HFFc6 (cell line): ENCODE measurements at places on chromosomes 7 and 10. TPM values are rescaled to one million over a fixed set of nuclear protein-coding genes. Genes with fewer than 3 reads are reported as not detected.
A peak's percentile ranks its signal among the peaks of the same experiment; 100 is the strongest.

The PNLIPRP2 gene
- total RNA-seq, result not detected in 3 replicates

The ZNF777 gene
- 14.5 to 15.4 TPM (median 15.4 TPM) in 3 replicates for total RNA-seq

The STEAP1 gene
- 21.1 to 67.4 TPM (median 44.4 TPM) in 3 replicates for total RNA-seq

The CALHM3 gene
- not detected in 3 replicates for total RNA-seq

The RPEL1 gene
- total RNA-seq, result not detected in 3 replicates

The SYNPO2L gene
- total RNA-seq, result 1.5 and 3.6 TPM in 2 replicates

The LIPF gene
- total RNA-seq, result not detected in 3 replicates

The TRIL gene
- total RNA-seq, result not detected in 3 replicates

DNA sequence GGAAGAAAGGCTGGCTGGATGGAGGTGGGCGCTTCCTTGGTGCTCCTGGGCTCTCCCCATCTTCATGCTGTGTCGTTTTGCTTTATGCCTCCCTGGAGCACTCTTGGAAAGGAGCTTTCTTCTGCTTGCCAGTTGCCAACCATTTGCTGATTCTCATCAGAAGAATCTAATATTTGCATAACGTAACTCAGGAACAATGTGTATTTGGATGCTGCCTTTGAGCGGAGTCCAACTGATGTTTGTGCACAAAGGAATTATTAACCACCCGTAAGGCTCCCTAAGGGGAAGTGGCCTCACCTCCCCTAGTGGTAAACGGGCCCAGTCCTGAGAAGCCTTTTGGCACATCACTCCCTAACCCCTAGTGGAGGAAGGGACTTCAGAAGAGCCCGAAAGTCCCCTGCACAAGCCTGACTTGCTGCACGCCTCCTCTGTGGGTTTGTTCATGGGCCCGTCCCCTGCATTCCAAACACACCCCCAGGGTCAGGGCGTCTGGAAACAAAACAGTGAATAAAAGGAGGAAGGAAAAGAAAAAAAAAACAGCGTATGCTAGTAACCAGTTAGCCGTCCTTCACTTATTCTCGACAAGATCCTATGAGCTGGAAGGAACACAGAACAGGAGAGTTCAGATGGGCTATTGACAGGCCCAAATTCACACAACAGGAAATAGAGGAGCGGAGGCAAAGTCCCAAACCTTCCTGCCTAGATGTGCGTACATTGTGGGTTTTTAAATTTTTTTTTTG, 602.2 kb downstream of the LRMDA start:
- H3K36me3 ChIP-seq, result no peaks in the 10 kb centered on the region
- peaks cover 22% of the 10 kb centered on the region for H3K4me1 ChIP-seq
- H3K27ac ChIP-seq, result peak overlapping the region; percentile 56; the same call in 1 of the 2 replicates
- H3K4me3 ChIP-seq, result peak overlapping the region; percentile 64
- peaks cover 9% of the 10 kb centered on the region for H3K27me3 ChIP-seq
- peak; percentile 42 for DNase-seq

DNA sequence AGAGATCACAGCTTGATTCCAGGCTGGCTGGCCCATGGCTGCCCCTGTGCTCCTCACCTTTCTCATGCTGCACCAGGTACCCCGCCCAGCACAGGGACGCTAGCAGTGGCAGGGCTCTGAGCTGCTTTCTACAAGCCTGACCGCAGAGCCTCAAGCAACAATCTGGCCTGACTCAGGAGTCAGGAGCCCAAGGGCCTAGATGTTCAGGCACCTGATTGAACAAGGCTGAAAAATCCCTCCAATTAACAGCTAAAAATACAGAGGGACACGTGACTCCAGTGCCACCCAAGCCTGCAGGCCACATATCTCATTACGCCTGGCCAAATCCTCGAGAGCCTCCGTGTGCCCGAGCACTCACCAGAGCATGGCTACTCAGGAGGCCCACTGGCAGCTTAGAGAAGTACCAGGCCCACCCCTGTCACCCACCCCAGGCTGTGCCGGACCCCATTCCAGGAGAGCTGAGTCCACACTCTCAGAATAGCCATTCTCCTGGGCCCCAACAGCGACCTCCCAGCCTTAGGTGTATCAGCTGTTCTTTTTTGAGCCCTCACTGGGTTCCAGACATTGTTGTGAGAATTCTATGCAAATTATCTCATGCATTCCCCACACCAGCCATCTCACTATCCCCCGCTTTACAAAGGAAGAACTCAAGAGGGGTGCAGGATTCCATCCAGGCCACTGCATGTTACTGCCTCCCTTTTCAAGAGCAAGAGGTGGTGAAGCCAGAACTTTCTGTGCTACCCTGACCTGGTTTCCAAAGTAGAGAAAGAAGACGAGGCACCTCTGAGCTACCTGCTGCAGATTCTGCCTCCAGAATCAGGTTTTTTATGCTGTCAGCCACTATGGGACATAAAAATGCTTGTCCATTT, 98.3 kb downstream of the COL13A1 start:
- H3K4me1 ChIP-seq, result peaks cover 21% of the 10 kb centered on the region; the same call in 1 of the 2 replicates
- no peak overlapping the region for H3K27ac ChIP-seq
- DNase-seq, result no peak

DNA sequence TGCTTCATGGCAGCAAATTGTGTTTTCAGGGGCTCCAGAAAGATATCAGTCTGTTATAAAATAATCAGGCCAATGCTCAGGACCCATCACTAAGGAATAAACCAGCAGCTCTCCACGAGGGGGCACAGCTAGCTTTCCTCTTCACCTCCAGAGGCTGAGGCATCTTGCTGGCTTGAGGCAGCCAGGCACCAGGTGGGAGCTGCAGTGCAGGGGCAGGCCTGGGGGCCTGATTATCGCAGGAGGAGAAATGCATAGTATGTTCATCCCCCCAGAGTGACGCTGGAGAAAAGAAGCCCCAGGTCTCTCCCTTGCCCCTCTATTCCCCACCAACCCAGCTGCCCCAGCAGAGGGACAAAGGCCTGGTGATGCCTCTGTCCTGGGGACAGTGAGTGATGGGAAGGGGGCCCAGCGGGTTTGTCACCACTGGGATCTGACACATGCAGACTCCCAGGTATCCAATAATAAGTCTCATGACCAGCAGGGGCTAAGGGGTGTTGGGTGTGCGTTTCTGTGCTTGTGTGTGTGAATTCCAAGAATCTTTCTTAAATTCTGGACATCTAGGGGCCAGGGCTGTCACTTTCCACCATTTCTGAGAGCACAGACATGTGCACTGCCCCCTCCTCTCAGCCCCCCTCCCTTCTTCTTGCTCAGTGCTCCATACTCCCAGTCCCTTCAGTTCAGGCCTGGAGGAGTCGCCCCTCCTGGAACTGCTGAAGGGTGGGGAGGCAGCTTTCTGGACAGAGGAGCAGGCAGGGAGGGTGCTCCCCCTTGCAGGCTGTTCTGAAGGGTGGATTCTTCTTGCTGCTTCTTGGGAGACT, 128.1 kb upstream of the FAM20C start:
- peak; percentile 34 for DNase-seq
- no peak overlapping the region for H3K4me3 ChIP-seq
- peaks cover 7% of the 10 kb centered on the region for H3K27me3 ChIP-seq
- peaks cover 11% of the 10 kb centered on the region; the same call in 1 of the 2 replicates for H3K4me1 ChIP-seq

- H3K27ac ChIP-seq, result no peak overlapping the region
- DNase-seq, result no peak
- H3K36me3 ChIP-seq, result no peaks in the 10 kb centered on the region
- H3K4me1 ChIP-seq, result no peaks in the 10 kb centered on the region
These were observed 16.3 kb downstream of the PRKCQ start for GRCh38 chr10:6563731-6564130.

DNA sequence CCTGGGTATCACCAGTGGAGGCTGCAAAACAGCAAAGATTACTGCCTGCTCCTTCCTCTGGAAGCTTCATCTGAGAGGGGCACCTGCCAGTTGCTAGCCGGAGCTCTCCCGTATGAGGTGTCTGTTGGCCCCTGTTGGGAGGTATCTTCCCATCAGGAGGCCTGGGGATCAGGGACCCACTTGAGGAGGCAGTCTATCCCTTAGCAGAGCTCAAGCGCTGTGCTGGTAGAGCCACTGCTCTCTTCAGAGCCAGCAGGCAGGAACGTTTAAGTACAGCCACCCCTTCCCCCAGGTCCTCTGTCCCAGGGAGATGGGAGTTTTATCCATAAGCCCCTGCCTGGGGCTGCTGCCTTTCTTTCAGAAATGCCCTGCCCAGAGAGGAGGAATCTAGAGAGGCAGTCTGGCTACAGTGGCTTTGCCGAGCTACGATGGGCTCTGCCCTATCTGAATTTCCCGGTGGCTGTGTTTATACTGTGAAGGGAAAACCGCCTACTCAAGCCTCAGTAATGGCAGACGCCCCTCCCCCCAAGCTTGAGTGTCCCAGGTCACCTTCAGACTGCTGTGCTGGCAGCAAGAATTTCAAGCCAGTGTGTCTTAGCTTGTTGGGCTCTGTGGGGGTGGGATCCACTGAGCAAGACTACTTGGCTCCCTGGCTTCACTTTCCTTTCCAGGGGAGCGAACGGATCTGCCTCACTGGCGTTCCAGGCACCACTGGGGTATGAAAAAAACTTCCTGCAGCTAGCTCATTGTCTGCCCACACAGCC, 19.6 kb downstream of the SEMA3E start:
- H3K4me3 ChIP-seq, result no peak overlapping the region
- no peaks in the 10 kb centered on the region for H3K4me1 ChIP-seq
- DNase-seq, result no peak
- H3K36me3 ChIP-seq, result no peaks in the 10 kb centered on the region

- no peaks in the 10 kb centered on the region for H3K4me1 ChIP-seq
- H3K27me3 ChIP-seq, result no peaks in the 10 kb centered on the region
- peaks cover 5% of the 10 kb centered on the region; the same call in 1 of the 2 replicates for H3K36me3 ChIP-seq
These were observed 25.5 kb downstream of the ANLN start for GRCh38 chr7:36415144-36415543.

GRCh38 chr10:34347131-34347530, 468.0 kb downstream of the PARD3 start:
- DNase-seq, result no peak
- no peak overlapping the region for H3K4me3 ChIP-seq
- peaks cover 17% of the 10 kb centered on the region for H3K36me3 ChIP-seq
- H3K4me1 ChIP-seq, result peaks cover 29% of the 10 kb centered on the region

DNA sequence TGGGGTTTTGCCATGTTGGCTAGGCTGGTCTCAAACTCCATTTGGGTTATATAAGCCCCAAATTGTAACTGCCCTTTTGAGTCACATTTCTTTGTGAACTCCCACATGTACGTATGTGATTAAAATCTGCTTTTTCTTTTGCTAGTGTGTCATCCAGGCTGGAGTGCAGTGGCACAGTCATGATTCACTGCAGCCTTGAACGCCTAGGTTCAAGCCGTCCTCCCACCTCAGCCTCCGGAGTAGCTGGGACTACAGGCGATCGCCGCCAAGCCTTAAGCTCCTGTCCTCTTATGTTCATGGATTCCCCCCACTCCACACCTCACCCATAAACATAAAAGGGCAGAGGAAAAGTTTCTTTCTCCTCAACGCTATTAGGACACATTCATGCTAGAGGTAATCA, 4.4 kb upstream of the SMC3 start:
- peaks cover 1% of the 10 kb centered on the region; the same call in 1 of the 2 replicates for H3K27me3 ChIP-seq
- H3K4me3 ChIP-seq, result no peak overlapping the region
- H3K27ac ChIP-seq, result no peak overlapping the region
- DNase-seq, result peak; percentile 6

DNA sequence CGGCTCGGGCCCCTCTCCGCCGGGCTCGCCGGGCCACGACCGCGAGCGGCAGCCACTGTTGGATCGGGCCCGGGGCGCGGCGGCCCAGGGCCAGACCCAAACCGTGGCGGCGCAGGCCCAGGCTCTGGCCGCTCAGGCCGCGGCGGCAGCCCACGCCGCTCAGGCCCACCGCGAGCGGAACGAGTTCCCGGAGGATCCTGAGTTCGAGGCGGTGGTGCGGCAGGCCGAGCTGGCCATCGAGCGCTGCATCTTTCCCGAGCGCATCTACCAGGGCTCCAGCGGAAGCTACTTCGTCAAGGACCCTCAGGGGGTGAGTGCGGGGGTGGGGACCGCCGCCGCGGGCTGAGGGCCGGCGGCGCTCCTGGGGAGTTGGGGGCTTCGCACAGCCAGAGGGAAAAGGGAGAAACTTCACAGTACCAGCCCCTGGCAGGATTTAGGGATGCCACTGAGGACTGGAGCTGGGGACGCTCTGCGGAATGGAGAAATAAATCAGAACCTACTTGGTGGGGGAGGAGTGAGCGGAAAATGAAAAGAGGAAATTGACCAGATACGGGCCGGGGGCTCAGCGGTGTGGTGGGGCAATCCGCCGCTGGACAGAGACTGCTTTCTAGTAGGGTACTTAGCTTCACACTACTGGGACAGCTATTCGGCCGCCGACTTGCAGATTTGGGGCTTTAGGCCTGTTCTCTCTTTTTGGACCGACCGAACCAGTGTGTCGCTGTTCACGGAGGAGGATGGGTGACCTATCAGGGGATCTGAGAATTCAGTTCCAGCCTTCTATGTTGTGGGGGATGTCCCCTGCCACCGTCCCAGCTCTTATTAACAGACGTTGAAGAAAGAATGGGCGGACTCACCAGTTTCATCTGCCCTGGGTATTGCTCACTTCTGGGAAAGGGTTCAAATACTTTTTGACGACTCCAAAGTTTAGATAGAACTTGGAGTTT, 669 bp downstream of the PI4K2A start:
- peak overlapping the region; percentile 98 for H3K27ac ChIP-seq
- H3K36me3 ChIP-seq, result peaks cover 25% of the 10 kb centered on the region
- H3K4me1 ChIP-seq, result peaks cover 17% of the 10 kb centered on the region
- peak; percentile 62 for DNase-seq
